ENCODE measurements at places on chromosomes 5 and 9.

DNA sequence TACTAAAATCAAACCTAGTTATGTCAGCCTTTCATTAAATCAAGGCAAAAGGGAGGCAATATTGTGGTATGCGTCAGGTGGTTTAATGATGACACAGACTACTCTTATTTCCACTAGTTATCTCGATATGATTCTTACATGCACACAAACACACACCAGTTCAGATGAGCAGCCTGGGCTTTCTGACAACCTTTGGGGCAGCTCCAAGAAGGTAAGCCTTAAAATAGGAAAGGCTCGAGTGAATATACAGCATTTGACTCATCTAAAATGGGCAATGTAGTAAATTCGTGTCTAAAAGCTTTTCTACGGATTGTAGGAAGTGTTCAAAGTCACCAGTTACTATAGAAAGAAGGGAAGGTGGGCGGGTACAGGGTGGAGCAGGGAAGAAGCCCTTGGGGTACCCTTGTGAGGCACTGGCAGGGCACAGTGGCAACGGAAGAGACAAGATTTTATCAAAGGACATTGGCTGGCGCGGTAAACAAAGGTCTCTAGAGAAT lies 1.9 kb downstream of the ANKH start:
- no peak overlapping the region for H3K27ac ChIP-seq
- H3K4me1 ChIP-seq = peaks cover 11% of the 10 kb centered on the region
- peaks cover 24% of the 10 kb centered on the region for H3K27me3 ChIP-seq
- no peak for DNase-seq

DNA sequence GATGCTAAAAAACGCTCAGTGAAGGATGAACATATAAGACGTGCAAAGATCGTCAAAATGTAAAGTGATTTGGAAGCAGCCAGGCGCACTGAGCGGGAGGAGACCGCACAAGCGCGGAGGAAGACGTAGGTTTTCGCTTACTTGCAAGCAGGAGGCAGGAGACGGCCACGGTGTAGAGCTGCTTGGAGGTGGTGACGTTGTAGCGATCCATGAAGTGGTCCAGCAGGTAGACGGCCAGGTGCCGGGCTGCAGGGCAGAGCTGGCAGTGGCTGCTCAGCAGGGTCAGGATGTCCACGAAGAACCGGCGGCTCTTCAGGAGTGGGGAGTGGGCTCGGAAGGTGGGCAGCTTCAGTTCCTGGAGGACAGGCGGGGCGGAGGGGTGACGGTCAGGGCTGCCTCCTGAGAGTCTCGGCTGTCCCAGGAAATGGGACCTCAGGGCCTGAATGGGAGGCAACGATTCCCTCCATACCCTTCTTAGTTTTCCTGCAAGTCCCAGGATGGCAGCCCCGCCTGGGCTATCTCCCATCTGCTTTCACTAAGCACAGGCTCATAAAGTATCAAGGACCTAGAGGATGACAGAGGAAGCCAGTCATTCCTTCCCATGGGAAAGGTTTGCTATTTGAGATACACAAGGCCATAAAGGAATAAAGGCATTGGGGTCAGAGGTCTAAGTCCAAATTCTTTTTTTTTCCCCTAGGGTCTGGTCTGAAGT lies 31.8 kb downstream of the CCNJL start:
- H3K27me3 ChIP-seq = no peaks in the 10 kb centered on the region
- no peak for DNase-seq
- H3K4me3 ChIP-seq = no peak overlapping the region
- peaks cover 15% of the 10 kb centered on the region for H3K36me3 ChIP-seq
- H3K27ac ChIP-seq = no peak overlapping the region

GRCh38 chr5:110386782-110387181 lies 339.7 kb downstream of the TMEM232 start:
- no peak overlapping the region for H3K4me3 ChIP-seq
- no peak overlapping the region for H3K27ac ChIP-seq
- no peaks in the 10 kb centered on the region for H3K27me3 ChIP-seq
- peaks cover 3% of the 10 kb centered on the region for H3K4me1 ChIP-seq

GRCh38 chr5:145953202-145953601 lies 16.8 kb downstream of the SH3RF2 start:
- H3K4me3 ChIP-seq = no peak overlapping the region
- DNase-seq = no peak
- peaks cover 9% of the 10 kb centered on the region for H3K4me1 ChIP-seq
- H3K27ac ChIP-seq = no peak overlapping the region

DNA sequence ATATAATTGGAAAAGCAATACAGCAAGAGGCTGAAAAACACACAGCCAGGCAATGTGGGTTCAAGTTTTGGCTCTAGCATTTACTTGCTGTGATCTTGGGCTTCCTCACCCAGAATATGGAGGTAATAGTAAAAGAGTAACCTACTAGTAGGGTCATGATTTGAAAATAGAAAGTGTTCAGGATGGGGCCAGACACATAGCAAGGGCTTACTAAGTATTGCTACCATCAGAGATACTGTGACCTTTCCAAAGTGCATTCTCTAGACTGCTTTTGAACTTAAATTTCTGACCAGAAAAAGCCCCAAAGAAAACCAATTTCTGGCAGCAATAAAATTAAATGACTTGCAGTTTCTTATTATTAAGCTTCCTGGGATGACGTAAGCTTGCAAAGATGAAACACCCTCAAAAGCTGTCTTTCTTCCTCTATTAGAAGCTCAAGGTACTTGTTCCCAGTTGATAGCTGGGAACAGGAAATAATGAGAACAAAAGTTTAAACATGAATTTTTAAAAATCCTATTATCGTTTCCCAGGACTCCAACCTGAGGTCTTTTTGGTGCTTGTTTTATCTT lies 20.3 kb downstream of the SLC45A2 start:
- H3K27ac ChIP-seq = no peak overlapping the region
- H3K4me3 ChIP-seq = no peak overlapping the region
- no peaks in the 10 kb centered on the region for H3K36me3 ChIP-seq

DNA sequence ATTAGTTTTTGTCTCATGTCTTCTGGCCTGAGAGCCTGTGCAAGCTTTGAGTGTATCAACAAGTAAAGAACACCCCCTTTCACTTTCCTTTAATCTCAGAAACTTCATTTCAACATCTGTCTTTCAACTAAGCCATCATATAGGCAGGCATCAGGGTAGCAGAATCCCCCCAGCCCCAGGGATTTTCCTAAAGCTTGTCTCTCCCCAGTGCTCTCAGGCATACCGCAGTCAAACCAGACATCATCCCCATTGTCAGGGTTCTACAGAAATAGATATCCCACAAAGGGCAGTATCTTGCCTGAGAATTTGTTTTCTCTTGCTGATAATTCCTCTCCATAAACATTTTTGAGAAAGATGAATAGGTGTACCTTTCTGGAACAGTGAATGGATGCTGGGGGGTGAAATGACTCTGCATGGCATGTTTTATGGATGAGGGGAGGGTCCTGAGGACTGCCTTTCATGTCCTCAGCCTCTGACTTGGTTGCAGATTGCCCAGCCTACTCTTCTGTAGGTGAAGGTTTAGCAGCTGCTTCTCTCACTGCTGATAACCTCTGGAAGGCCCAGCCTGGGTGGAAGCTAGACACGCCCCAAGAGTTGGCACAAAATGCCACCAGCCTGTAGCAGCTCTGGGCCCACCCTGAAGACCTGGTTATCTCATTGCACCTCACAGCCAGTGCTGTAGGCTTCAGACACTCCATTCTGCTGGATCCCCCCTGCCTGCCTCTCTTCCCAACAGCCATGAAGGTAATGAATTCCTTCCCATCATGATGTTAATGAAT lies 20.5 kb upstream of the SHB start:
- H3K36me3 ChIP-seq = no peaks in the 10 kb centered on the region
- DNase-seq = no peak
- peaks cover 4% of the 10 kb centered on the region for H3K27me3 ChIP-seq
- no peak overlapping the region for H3K4me3 ChIP-seq
